ENCODE measurements at places on chromosomes 1 and 21. TPM values are rescaled to one million over a fixed set of nuclear protein-coding genes. Genes with fewer than 3 reads are reported as not detected.
A peak's percentile ranks its signal among the peaks of the same experiment; 100 is the strongest.

Gene MATN1
- total RNA-seq = not detected

Gene ADAMTS4
- 85.5 TPM for total RNA-seq

GRCh38 chr1:221715321-221716169, 26.3 kb downstream of the DUSP10 start:
- H3K27me3 ChIP-seq = no peaks in the 10 kb centered on the region
- H3K36me3 ChIP-seq = no peaks in the 10 kb centered on the region
- H3K27ac ChIP-seq = peak overlapping the region; percentile 49
- no peak for DNase-seq
- no peaks in the 10 kb centered on the region for H3K4me1 ChIP-seq
- H3K4me3 ChIP-seq = no peak overlapping the region

- peak; percentile 25 for DNase-seq
- H3K27ac ChIP-seq = no peak overlapping the region
- no peaks in the 10 kb centered on the region for H3K36me3 ChIP-seq
- H3K4me3 ChIP-seq = no peak overlapping the region
These were observed 104.0 kb upstream of the RUNX3 start for GRCh38 chr1:25033828-25034705.

GRCh38 chr1:29793101-29793546, 556.8 kb downstream of the PTPRU start:
- H3K4me3 ChIP-seq = no peak overlapping the region
- no peaks in the 10 kb centered on the region for H3K4me1 ChIP-seq
- no peak overlapping the region for H3K27ac ChIP-seq
- H3K36me3 ChIP-seq = no peaks in the 10 kb centered on the region
- DNase-seq = peak; percentile 68
- H3K27me3 ChIP-seq = no peaks in the 10 kb centered on the region
